Activated CD8-positive, alpha-beta memory T cell treated with anti-CD3 and anti-CD28 coated beads for 1 hour (primary cell): ENCODE measurements at places on chromosomes 2 and 18.

DNA sequence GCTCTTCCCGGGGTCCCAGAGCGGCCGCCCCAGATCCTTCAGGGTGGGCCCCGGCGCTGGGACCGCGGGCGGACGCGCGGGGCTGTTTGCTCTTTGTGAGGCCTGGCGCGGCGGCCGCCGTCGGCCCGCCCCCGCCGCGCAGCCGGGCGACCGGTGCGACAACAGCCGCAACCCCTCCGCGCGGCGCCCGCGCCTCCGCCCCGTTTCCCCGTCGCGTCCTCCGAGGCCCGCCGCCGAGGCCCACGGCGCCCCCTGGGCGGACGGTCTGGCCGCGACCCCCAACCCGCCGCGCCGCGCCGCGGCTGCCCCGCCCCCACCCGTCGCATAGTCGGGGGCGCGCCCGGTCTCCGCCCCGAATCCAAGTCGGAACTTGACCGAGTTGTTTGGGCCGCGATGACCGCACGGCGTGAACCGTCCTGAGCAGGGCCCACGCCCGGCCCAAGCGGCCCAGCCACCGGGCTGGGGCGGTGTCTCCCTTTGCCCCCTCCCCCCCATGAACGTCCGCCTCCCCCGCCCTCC is 448 bp downstream of the YPEL5 start:
- DNase-seq = no peak

DNA sequence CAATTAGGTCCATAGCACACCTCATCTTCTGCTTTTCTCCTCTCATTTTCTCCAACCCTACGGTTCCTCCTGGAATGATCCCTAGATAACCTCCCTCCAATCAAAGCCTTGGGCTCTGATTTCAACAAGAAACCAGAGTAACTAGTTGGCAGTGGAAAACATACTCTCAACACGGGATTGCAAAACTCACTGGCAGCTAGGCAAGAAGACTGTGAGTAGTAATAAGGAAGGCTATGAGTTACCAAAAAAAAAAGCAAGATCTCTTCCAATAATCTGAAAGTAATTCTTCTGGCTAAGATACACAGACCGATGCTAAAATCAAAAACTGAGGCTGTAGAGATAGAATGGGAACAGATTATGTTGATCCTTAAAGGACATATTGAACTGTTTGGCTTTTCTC is 28.4 kb upstream of the CCDC102B start:
- DNase-seq = no peak

DNA sequence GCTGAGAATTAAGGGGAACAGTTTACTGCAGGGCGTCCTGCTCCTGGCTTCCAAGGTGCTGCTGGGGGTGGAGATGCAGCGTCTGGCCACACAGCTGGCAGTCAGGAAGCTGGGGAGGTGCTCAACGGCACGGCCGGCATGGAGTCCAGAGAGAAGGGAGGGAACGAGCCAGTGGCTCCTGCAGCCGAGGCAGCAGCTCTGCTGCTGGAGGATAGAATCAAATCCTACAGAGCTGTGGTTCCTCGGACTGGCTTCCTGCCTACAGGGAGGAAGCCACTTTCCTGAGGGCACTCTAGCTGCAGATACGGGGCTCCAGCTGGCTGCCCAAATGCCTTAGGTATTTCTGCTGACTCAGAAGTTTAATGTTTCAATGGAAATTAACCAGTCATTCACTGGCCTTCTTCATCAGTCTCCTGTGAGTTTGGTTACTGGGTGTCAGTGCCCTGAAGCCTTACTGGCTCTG is 266.3 kb downstream of the TWIST2 start:
- DNase-seq = no peak

DNA sequence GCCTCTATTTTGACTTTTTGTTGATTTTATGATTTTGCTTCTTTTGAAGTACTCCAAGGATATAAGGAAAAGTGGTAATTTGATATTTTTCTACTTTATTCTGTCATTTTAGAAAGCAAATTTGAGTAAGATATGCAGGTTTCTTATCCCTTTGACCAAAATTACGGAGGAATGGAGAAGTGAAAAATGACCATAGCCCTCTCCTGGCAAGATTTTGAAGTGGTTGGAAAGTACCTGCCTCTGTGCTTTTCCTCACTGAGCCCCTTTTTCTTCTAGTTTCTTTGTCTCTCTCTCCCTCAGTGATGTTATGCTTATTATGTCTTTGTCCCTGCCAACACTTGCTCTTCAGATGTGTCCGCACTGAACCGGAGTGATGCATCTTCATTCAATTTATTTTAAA is 898.1 kb downstream of the EPHA4 start:
- no peak for DNase-seq

- no peak for DNase-seq
Measured at GRCh38 chr2:135327146-135327545, 203.9 kb downstream of the ZRANB3 start.

DNA sequence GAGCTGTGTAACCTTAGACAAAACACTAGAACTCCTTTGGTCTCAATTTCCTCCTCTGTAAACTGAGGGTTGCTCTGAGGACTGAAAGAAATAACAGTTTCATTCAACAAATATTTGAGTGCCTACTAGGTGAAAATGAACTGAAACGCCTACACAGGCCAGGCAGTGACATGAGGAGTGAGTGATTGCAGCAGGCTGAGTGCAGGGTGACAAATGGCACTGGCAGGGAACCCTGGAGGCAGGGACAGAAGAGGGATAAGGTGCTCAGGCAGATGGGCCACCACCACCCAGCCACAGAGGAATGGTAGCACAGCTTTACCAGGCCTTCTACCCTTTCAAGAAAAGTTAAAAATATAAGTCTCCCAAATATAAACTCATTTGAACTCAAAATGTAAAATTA is 11.5 kb upstream of the RNU4ATAC start:
- no peak for DNase-seq

GRCh38 chr2:1709946-1710560 is 34.3 kb downstream of the PXDN start:
- DNase-seq = no peak

DNA sequence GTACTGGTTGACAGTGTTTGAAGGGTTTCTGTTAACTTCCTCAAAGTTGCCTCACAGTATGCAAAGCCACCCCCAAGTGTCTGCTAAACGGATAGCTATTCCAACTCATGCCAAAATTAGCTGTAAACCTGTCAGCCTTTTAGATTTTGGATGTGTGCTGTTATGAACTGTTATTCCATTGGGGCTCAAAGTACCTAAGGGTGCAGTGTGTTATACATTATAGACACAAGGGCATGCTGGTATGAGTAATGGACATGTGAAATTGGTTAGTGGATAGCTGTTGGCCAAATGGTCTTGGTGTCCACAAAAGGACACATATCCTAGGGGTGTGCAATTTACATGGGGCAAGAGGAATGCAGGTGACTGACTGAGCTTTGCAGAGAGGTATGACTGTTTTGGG is 33.7 kb upstream of the CCBE1 start:
- no peak for DNase-seq

GRCh38 chr2:178230396-178230795 is 36.1 kb downstream of the OSBPL6 start:
- DNase-seq = no peak

- DNase-seq = no peak
Measured at GRCh38 chr2:8980096-8980495, 23.4 kb downstream of the MBOAT2 start.

- no peak for DNase-seq
Measured at GRCh38 chr2:159571540-159572260, 44.6 kb downstream of the BAZ2B start.

- no peak for DNase-seq
Measured at GRCh38 chr2:39641635-39642034, 24.1 kb upstream of the TMEM178A start.

DNA sequence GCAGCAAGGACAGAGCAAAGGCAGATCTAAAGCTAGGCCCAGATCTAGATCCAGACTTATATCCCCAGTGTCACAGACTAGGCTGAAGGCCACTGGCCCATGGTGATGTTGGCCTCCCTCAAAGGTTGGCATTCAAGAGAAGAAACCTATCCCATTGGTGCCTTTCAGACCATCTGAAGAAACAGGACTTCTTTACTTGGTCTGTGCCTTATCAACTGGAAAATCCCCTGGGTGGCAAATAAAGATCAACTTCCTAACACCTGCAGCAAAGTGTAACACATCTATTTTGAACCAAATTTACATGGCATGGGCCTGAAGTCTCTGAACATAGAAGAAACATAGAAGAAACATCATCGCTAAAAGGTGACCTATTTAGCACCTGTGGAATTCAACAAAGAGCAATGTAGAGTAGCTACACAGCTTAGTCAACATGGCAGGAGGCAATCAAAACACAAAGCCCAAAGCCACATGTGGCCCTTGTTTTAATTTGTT is 35.8 kb downstream of the METTL4 start:
- no peak for DNase-seq

DNA sequence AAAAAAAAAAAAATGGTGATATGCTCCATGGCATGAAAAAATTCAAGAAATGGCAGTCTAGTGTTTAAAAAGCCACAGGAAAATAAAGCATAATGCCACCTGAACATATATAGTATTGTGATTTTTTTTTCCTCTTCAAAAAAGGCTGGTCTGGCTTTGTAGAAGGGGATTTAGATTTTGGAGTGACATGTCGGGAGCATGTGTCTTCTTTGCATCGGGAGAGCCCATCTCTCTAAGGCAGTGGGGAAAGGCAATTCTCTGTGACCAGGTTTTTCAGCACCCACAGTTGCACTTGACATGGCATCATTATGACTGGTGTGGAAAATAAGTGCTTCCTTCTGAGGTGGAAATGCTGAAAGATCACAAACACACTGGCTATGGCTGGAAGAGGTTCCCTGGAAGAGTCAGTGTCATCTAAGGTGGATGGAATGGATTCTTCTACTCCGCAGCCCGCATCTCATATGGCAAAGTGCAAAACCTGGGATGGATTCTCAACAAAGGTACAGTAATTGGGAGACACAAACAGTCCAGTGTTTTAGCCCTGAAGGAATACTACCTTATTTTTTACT is 172.5 kb downstream of the AGAP1 start:
- DNase-seq = no peak

GRCh38 chr2:16950436-16950835 is 284.8 kb upstream of the CYRIA start:
- DNase-seq = no peak

DNA sequence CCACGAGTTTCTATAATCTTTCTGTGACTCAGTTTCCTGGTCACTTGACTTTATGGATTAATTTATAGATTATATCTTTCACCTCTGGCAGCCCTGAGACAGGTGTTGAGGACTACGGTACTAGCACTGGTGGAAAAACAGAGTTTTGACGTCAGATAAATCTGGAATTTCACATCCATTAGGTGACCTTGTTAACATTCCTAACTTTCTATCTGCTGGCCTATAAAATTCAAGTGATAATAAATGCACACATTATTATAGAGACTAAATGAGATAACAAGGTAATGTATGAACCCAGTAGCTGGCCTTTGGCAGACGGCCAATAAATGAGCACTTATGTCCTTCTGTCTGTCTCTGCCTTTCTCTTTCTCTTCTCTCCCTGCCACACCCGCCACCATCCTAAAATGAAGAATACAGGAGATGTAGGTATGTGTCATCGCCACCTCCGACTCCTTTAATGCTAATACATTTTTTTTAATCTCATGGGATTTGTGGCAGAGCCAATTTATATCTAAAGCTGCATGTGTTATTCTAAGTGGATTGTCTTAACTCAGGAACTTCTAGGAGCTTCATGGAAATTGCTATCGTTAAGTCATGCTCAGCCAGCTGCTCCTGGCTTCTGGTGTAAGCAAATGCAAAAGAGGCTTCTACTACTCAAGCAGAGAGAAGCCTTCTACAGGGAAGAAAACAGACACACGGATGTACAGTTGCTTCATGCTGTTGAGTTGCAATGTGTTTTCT is 2.3 kb downstream of the TM4SF20 start:
- DNase-seq = no peak

GRCh38 chr2:39975476-39976020 is 196.5 kb upstream of the THUMPD2 start:
- DNase-seq = no peak

GRCh38 chr2:31983762-31984467 is 26.9 kb downstream of the MEMO1 start:
- no peak for DNase-seq

GRCh38 chr2:28219138-28219537 is 173.5 kb upstream of the FOSL2 start:
- DNase-seq = no peak

DNA sequence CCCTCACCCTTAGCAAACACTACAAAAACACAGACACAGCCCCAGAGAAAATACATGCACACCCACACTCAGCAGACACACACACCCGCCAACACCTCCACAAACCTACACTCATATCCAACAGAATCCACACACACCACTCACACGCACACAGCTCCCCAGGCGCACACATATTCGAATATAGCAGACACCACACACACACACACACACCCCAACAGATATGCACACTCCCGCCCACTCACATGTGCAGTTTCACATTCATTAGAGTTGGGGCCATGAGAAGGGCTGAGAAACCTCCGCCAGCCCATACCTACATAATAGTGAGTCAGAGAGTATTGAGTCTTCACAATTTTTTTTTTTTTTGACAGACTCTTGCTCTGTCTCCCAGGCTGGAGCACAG is 29.4 kb upstream of the NOTO start:
- DNase-seq = no peak

DNA sequence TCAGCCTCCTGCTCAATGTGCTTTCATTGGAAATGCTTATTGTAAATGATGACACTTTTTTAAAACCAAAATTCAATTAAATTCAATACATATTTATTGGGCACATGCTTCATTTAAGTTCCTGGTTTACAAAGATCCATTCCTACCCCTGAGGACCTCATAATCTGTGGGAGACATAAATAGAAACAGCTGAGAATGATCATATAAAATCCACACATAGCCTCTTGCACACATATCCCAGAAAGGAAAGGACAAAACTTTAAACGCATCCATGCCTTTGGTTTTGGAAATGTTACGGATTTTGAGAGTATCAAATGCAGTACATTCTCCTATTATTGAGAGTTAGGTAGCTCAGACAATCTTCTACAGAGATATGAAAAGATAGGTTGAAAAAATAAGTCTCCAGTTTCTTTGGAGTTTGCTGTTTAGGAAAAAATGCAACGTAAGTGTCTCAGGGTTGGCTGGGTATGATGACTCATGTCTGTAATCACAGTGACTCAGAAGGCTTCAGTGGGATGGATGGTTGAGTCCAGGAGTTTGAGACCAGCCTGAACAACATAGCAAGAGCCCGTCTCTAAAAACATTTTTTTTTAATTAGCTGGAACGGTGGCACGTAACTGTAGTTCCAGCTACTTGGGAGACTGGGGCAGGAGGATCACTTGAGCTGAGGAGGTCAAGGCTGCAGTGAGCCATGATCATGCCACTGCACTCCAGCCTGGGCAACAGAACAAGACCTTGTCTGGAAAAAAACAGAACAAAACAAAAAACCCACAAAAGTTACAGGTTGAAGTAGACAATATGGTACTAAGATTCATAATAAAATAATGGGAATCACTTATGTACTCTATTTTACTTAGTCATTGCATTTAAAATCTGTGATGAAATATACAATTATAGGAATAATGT is 3.9 kb upstream of the PRELID3A start:
- DNase-seq = no peak

- DNase-seq = no peak
Measured at GRCh38 chr2:183490914-183491313, 366.7 kb downstream of the NUP35 start.

- DNase-seq = no peak
Measured at GRCh38 chr2:111701798-111702118, 182.2 kb downstream of the ANAPC1 start.

GRCh38 chr18:13550418-13551304 is 175.7 kb downstream of the FAM210A start:
- no peak for DNase-seq

GRCh38 chr18:71743634-71744033 is 800.5 kb downstream of the CBLN2 start:
- no peak for DNase-seq
